ENCODE measurements at places on chromosomes 13 and 19.

GRCh38 chr19:46126086-46126580 is 1.6 kb upstream of the IGFL3 start:
- DNase-seq = no peak

- DNase-seq = no peak
Observed at GRCh38 chr19:51025401-51025800, 1.0 kb downstream of the KLK11 start.

DNA sequence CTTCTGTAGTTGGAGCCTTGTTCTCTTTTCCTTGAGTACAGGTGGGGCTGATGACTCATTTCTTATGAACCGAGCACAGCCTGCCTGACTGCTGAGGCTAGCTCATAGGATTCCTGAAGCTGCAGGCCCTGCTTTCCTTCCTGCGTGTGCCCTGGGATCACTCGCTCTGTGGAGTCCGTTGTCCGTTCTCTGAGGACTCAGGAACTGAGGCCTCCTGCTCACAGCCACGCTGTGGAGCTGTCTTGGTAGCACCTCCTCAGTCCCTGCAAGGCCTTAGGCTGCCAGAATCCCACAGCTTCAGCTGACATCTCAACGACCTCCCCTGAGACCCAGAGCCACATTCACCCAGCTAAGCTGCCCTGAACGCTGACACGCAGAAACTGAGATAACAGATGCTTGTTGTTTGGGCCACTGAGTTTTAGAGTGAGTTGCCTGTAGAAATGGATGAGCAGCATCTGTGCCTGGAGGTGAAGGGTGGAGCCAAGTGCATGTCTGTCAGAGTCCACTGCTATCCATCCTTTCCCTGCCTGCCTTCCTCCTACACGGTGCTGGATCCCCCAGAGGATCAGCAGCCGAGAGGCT is 72.9 kb downstream of the ARHGEF7 start:
- no peak for DNase-seq

GRCh38 chr19:39307046-39307821 is 11.0 kb downstream of the IFNL1 start:
- no peak for DNase-seq

GRCh38 chr19:14189415-14189814 is 16.6 kb downstream of the ADGRL1 start:
- DNase-seq = no peak

DNA sequence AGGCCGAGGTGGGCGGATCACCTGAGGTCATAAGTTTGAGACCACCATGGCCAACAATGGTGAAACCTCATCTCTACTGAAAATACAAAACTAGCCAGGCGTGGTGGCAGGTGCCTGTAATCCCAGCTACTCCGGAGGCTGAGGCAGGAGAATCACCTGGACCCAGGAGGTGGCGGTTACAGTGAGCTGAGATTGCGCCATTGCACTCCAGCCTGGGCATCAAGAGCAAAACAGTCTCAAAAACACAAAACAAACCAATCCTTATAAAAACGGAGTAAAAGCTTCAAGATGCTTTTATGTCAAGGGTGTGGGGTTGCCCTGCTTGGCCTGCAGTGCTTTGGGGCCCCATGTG is 7.2 kb downstream of the ACP4 start:
- DNase-seq = no peak

DNA sequence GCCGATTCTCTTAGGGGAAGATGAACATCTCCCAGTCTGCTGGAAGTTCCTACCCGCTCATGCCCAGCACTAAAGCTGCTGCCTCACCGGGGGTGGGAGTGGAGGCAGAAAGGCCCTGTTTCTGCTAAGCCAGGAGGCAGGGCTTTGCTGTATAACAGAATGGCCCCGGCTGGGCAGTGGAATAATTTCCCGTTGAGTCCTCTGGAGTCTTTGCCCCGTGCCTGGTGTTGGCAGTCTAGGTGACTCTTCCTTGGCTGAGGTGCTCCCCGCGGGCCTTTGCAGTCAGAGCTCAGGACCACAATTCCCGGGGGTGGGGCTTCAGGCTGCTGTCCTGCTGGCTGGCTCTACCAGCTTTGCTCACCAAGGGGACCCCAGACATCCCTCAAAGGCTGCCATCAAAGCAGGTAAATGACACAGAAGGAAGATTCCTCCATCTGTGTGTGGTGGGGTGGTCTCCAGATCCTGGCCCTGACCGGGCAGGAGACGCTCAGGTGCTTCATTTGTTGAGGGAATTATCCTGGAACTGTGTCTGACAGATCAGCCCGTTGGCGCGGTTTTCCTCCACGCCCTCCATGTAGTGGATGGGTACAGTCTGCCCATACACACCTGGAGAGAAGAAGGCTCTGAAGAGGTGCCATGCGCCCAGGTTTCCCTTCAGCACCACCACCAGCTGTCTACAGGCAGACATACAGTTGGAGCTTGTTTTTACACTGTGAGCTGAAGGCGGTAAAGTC is 209.9 kb downstream of the TEX29 start:
- no peak for DNase-seq

DNA sequence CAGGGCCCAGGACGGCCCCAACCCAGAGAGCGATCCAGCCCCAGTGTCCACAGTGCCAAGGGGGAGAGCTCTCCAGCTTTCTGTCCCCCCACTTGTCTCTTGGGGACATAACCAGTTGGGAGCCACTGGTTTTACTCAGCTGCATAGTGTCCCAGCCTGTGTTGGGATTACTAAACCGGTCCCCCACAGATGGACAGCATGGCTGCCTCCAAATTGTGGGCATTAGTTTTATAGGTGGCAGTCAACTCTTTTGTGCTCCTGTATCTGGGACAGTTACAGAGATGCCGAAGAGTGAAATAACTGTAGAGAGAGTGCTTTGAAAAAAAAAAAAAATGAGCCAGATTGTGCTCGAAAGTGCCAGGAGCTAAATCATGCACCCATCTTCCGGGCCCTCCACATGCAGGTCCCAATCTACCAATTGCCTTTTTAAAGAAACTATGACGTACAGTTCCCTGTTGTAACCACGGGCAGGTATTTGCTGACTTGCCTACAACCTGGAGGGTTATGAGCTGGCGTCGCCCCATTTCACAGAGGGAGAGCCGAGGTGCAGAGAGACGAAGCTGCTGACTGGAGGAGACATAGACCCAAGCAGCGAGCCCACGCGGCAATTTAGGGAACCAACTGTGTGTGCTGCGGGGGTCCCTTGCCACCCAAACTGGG is 2.4 kb upstream of the NFIC start:
- DNase-seq = no peak

DNA sequence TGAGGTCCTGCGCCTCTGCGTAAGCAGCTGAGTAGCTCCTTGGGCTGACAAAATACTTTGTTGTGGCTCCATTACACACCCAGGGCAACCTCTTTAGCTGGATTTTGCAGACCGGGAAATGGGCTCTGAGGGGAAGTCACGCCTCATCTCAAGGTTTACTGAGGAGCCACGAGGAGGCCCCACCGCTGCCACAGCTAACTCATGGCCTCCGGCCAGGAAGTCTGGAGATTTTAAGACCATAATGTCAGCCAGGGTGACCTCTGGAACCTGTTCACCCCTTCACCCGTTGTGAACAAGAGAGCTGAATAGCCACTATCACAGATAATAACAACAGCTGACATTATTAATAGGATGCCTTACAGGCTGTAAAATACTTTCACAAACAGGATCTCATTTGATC is 351.3 kb upstream of the TMTC4 start:
- DNase-seq = no peak

DNA sequence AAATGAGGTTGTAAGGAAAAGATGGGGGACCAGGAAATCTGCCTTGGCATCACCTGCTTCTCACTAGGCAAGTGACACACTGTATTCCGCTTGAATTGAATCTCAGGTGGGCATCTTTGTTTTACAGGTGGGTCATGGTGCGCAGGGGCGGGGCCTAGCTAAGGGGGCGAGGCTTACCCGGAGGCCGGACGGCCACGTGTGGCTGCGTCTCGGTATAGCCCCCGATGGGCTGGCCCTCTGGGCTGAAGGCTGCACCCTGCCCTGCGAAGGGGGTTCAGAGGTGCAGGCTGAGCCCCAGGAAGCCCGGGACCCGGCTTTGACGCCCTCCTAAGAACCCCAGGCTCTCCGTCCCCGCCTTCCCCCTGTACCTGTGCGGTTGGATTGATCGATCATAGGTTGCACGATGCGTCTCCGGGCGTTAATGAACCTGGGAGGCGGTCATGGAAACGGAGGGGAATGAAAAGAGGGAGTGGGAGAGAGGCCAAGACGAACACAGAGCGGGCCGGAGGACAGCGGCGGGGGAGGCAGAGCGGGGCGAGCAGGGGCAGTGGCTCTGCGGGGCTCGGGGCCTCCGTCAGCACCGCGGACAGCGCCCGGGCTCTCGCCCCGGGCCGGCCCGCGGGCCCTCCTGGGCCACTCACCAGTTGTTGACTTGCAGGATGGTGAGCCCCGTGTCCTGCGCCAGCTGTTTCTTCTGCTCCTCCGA is 12.5 kb downstream of the MEIS3 start:
- DNase-seq = no peak

DNA sequence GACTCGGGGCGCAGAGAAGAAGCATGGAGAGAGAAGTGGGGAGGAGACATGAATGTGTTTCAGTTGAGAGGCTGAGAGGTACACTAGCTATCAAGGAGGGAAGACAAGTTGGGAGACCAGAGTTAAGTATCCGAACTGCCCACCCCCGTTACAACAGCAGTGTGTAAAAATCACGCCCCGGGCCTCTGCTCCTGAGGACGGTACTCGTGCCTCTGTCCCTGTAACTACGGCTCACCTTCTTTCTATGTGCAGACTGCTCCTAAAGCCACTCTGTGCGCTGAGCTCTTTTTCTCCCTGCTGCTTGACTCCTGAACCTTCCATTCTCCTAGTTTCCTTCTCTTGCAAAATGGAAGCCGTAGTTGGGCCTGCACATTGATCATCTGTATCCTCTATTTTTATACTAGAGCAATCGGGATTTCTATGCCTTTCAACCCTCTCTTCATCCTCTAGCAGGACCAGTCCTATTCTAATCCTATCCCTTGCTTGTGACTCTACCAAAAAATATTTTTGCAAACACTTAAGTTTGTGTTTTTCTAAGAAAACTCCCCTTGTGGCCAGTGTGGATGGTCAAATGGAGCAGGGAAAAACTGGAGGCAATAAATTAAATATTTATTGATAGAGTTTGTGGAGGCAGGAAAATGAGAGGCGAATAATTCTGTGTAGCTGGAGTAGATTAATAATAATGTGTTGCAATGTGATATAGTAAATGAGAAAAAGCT is 569 bp downstream of the POLR1D start:
- no peak for DNase-seq

- no peak for DNase-seq
Observed at GRCh38 chr13:38684714-38685113, 2.2 kb upstream of the FREM2 start.

DNA sequence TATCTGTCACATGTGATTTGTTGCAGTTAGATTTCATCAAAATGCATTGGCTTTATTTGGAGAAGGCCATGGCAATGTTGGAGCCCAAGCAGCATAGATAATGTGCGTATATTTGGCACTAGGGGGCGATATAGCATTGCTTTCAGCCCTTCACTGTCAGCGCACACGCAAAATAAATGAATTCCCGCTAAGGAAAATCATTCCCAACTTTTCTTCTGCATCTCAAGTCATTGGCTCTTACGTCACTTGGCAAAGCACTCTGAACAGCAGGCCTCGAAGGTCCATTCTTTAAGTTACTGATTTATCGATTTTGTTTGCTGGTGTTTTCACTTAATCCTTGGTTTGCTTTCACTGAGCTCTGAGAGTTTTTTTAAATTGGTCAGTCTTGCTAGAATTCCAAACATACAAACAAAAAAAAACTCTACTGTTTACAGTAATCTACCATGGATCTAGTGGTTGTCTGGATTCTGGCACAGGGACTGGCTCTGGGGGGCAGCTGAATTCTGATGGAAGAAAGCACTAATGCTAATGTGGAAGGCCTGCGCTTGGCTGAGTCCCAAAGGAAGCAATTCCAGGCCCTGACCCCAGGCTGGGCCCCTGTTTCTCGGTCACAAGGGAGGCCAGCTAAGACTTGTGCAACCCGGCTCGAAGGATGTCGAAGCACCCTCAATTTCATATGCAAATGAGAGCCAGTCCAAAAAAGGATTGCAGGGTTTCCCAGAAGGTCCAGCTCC is 97.7 kb upstream of the IPO5 start:
- no peak for DNase-seq

GRCh38 chr13:81498969-81499368 is 1158.0 kb upstream of the SPRY2 start:
- DNase-seq = no peak

DNA sequence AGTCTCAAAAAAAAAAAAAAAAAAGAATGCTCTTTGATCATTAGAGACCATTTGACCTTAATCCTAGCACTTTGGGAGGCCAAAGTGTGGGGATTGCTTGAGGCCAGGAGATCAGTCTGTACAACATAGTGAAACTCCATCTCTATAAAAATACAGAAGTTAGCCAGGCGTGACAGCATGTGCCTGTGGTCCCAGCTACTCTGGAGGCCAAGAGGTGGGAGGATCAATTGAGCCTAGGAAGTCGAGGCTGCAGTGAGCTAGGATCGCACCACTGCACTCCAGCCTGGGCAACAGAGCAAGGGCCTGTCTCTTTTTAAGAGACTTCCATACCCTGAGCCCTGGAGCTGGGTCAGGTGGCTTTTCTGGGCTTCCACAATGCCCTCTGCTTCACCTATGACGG is 11.5 kb upstream of the COLGALT1 start:
- DNase-seq = no peak

GRCh38 chr13:21557995-21558394 is 46.0 kb downstream of the MICU2 start:
- no peak for DNase-seq

DNA sequence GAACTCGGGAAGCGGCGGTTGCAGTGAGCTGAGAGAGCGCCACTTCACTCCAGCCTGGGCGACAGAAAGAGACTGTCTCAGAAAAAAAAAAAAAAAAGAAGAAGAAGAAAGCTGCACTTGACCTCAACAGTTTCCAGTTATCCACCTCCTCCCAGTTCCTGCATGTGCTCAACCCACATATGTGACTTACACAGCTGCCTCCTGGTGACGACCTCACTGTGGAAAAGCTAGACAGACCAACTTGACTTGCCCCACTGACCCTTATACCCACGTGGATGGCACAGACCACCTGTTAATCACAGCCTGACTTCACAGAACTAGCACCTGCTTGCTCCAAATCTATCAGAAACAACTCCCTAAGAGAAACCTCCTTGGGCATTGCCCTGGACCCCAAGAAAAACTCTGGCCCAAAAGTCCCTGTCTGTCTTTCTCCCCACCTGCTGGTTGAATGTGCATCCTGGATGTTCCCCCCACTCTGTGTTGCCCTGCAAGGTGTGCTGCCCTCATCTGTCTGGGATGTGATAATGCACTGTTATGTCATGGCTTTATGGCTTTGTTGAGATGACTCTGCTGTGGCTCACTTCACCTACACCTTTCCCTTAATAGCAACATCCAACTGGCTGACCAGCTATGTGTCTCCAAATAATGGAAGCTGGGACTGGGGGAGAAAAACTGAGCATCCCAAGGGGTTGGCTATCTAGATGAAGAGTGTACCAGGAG is 2.8 kb downstream of the ZNF20 start:
- no peak for DNase-seq

GRCh38 chr19:35060160-35060855 is 18.8 kb downstream of the HPN start:
- DNase-seq = no peak

GRCh38 chr19:34397853-34398252 is 6.3 kb upstream of the PDCD2L start:
- DNase-seq = no peak

- no peak for DNase-seq
Observed at GRCh38 chr19:56969759-56970178, 129.2 kb upstream of the PEG3 start.

- DNase-seq = no peak
Observed at GRCh38 chr13:112071102-112071722, 4.3 kb downstream of the SOX1 start.

GRCh38 chr13:36282821-36283432 is 14.7 kb downstream of the CCDC169 start:
- no peak for DNase-seq

All from activated T-helper 1 cell treated with Interleukin-2 at 50 U/mL for 16 hours (primary cell).